ENCODE measurements at places on chromosomes 3 and 15. TPM values are rescaled to one million over a fixed set of nuclear protein-coding genes. Genes with fewer than 3 reads are reported as not detected.
A peak's percentile ranks its signal among the peaks of the same experiment; 100 is the strongest.

The PPP2R3A gene
- total RNA-seq: 28.7 TPM

- DNase-seq: no peak
Observed at GRCh38 chr3:60759439-60759838, 491.8 kb downstream of the FHIT start.

DNA sequence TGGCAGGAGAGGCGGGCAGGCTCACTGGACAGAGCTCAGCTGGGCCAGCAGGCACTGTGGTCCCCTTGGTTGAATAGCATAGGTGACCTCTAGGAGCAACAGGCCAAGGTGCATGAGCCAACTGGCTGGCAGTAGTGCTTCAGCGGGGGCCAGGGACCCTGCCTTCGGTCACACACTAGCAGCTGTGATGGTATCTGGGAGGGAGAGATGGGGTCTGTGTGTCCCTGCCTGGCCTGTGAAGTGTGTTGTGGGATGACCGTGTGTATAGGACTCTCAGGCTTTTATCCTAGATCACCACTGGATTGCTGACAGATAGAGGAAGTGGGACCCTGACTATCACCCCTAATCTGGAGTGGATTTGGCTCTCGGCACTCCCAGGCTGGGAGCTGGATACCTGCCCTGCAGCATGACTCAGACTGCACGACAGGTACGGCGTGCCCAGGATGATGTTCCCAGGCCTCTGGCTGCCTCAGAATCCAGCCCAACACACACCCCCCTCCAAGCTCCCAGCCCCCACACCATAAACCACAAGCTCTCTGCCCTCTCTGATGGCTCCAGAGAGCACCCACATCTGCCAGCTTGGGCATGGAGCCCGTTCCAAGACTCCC lies 7.8 kb downstream of the RPS17 start:
- no peak for DNase-seq

The C15orf61 gene
- total RNA-seq: 5.1 TPM

The BHLHE40 gene
- 35.7 TPM for total RNA-seq

The ARHGAP31 gene
- 16.1 TPM for total RNA-seq

The ZNF80 gene
- total RNA-seq: not detected

- no peak for DNase-seq
Observed at GRCh38 chr3:71702131-71703024, 22.8 kb downstream of the EIF4E3 start.

GRCh38 chr3:58722561-58722960 lies 56.0 kb upstream of the FAM3D start:
- DNase-seq: peak; percentile 47

GRCh38 chr3:15295506-15295905 lies 36.9 kb downstream of the SH3BP5 start:
- no peak for DNase-seq

GRCh38 chr3:172106989-172107388 lies 67.6 kb downstream of the FNDC3B start:
- no peak for DNase-seq

DNA sequence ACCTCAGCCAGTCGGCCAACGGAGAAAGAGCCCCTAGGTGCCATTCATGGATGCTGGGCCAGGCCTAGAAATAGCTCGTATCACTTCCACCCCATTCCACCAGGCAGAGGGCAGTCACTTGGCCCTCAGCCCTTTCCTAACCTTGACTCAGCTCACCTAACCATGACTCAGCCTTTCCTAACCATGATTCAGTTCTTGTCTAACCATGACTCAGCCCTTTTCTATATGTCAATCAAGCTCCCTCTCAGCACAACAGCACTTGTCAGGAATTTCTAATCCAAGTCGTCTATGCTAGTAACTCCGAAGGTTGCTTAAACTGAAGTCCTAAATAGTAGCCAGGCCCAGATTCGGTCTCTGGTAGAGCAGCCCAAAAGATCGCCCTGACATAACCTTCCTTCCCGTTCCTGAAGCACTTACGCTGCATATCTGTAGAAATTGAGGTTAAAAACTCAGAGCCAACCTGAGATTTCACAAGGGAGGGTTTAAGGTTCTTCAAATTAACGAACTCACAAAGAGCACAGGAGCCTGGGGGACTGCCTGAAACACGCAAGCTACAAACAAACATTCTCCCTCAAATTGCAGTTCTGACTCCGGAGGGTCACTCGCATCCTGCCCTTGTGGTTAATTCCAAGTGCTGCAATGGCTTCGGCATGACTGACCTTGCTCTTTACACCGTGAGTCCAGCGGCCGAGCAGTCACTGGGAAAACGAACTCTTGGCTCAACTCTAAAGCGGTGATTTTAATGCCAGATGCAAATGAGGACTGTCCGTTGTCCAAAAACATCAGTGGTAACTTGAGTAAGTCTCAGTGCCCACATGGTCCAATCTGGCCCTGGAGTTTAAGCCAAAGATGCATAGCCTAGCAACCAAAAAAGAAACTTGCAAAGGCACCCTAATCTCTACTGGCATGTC lies 99.9 kb downstream of the ADAMTS17 start:
- DNase-seq: no peak

The CIB2 gene
- total RNA-seq: 11.4 TPM

The PLCB2 gene
- 3.9 TPM for total RNA-seq

DNA sequence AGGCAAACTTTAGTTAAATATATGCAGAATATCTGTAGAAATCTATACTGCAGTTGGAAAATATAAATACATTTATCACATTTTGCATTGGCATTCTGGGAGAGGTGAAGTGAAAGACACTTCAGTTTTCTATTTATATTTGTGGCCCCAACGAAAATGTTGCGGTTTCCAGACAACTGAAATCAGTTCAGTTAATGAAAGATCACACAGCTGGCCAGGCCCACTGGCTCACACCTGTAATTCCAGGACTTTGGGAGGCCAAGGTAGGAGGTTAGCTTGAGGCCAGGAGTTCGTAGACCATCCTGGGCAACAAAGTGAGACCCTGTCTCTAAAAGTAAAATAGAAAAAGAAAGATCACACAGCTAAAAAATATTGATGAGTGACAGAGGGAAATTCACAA lies 11.9 kb upstream of the CLASP2 start:
- DNase-seq: no peak

DNA sequence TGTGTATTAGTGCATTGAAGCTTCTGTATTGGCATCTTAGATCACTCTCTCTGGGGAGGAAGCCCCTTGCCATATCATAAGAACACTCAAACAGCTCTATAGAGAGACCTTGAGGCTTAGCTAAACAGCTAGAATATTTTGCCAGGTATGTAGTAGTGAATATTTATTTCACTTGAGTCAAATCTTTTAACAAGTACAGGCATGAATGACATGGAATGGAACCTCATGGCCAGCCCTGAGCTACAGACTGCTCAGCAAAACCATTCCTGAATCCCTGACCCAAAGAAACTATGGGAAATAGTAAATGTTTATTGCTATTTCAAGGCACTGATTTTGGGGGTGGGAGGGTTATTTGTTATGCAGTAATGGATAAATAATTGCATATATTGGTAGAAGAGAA lies 604.8 kb downstream of the MECOM start:
- DNase-seq: no peak

Measured in urinary bladder (tissue), 4 donors.